Activated T-helper 1 cell treated with anti-CD3 and anti-CD28 coated beads, Interleukin-2, amount 50 U/mL, for 16 hours (primary cell): ENCODE measurements at places on chromosomes 12 and 14.

DNA sequence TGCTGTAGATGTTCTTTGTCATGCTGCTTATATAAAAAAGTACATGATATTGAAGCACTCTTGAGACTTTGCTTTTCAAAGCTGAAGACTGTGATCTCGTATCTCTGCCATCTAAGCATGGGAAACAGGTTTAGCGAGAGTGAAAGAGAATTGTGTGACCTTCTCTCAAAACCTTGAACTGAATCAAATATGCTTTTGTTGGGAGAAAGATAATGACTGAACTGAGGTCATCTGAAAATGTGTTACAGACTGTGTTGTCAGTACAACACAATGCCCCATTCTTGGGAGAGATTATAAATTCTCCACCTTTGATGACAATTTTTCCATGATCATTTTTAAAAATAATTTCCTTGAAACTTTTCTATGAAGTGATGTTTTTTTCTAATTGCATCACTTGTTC, 272.1 kb upstream of the SEL1L start:
- DNase-seq, result no peak

- no peak for DNase-seq
These were observed 204.3 kb downstream of the TTC7B start for GRCh38 chr14:90611936-90612335.

- no peak for DNase-seq
These were observed 142.1 kb downstream of the SLC16A7 start for GRCh38 chr12:59737725-59738463.

DNA sequence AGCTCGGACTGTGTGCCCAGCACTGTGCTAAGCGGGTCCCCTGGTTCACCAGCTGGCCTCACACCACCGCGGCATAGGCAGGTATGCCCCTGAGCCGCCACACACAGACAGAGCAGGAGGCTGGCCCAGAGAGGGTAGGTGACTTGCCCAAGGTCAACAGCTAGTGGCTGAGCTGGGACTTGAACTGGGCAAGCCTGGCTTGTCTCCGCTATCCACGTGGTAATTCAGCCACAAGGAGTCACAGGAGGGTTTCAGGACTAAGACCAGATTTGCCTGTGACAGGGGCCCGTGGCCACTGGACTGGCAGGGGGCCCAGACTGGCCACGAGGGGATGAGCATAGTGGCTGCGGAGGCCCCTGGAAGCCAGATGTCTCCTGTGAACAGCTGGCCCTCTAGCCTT, 47.7 kb downstream of the NCOR2 start:
- DNase-seq, result no peak

DNA sequence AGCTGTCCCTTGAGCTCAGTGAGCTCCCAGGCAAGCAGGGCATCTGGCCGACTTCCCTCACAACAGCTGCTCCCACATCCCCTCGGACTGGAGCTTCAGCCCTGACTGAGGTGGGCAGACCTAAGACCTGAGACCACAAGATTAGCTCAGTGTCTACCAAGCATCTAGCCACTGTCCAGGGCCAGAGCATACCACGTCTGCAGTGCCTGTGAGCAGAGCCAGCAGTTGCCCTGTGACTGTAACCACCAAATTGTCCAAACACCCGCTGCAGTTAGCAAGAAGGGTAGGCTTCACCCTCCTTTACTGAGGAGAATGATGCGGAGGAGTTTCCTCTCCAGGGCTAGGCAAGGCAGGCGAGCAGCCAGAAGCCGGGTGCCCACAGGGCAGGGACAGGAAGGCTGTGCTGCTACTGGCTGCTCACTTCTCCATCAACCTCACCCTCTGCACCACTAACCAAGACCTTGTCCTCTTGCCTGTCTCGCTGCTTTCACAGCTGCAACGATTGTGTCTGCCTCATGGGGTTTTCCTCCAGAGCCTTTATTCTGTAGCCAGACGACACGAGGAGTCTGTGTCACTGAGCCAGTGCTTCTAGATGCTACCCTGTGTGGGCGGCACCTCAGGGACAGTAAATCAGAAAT, 53.9 kb downstream of the ANAPC7 start:
- DNase-seq, result no peak

DNA sequence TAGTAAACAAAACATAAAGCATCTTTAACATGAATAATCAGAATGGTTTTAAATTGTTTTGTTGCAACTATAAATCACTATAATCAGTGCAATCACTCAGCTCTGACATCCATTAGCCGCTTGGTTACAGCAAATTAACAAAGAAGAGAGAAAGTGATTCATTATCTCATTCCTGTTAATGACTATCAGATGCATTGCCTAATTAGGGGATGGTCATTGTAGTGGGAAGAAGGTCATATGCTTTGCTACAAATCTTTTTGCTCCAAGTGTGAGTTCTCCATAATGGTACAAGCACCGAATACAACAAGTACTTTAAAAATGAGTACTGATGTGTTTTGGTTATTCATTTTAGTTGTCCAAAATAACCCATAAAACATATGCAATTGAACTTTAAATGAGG, 272.0 kb downstream of the AKAP6 start:
- no peak for DNase-seq

DNA sequence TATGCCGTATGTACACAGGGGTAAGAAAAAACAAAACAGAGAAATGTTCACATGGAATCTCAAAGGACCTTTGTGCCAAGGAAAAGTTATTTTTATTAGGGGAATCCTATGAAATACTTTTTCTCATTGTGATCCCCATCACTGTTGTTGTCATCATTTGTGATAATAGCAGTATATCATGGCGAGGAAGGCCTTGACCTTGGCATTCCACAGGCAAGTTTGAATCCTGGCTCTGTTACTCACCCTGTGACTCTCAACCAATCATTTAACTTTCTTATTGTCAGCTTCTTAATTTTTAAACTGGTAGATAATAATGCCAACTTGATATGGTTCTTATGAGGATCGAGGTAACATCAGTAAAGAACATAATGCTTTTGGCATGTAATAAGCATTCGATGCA, 142.2 kb upstream of the DDHD1 start:
- no peak for DNase-seq

DNA sequence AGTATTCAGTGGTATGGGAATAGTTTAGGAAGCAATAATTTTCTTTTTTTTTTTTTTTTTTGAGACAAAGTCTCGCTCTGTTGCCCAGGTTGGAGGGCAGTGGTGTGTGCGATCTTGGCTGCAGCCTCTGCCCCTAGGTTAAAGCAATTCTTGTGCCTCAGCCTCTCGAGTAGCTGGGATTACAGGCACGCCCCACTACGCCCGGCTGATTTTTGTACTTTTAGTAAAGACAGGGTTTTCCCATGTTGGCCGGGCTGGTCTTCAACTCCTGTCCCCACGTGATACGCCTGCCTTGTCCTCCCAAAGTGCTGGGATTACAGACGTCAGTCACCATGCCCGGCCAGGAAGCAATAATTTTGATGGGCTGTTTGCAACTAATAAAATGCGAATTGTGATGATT, 62.1 kb downstream of the ATG14 start:
- no peak for DNase-seq

GRCh38 chr12:91988086-91988923, 157.3 kb downstream of the BTG1 start:
- DNase-seq, result no peak

GRCh38 chr14:93527203-93527607, 96.5 kb downstream of the UNC79 start:
- DNase-seq, result no peak

DNA sequence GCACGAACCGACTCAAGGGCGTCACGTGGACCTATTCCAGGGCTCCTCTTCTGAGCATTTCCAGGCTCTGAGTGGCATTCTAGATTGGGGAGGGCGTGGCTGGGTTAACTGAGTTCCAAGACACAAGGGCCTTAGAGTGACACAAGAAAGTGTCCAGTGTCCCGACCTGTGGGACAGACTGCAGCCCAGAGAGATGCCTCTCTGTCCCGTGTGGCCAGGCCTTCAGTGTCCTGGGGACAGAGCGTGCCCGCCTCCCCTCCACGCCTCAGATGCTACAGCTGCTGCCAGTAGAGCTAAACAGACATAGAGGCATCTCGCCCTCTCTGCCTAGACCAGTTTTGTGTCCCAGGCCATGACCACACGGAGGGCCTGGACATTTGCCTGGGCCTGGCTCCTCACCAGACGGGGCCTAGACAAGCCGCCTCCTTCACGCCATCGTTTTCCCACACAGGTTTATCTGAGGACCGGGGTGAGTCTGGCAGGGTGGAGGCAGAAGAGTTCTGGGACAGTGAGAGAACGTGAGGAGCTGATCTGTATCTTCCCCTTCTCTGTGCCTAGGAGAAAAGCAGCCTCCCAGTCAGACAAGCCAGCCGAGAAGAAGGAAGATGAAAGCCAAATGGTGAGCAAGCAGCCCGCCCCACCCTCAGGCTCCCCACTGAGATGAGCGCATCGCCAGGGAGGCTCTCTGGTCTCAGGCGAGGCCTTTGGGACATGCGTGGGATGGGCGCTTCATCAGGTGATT, 27.1 kb downstream of the DEGS2 start:
- no peak for DNase-seq

- no peak for DNase-seq
These were observed 52.5 kb downstream of the ATP23 start for GRCh38 chr12:57993834-57994233.

GRCh38 chr14:34128665-34129064, 177.8 kb upstream of the EGLN3 start:
- DNase-seq, result no peak

- DNase-seq, result no peak
These were observed 192.2 kb downstream of the TMTC3 start for GRCh38 chr12:88334271-88334670.

- no peak for DNase-seq
These were observed 52.2 kb upstream of the CD163 start for GRCh38 chr12:7555752-7556151.

DNA sequence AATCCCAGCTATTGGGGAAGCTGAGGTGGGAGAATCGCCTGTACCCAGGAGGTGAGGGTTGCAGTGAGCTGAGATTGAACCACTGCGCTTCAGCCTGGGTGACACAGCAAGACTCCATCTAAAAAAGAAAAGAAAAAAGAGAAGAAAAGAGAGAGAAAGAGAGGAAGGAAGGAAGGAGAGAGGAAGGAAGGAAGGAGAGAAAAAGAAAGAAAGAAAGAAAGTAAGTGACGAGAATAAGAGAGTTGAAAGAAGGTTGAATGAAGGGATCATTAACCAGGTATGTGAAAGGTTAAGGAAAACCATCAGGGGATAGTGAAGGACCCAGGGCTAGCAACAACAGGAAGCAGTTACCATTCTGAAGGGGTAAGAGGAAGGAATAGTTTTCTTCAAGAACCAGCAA, 4.2 kb upstream of the DTD2 start:
- DNase-seq, result no peak

GRCh38 chr12:3333991-3334391, 157.0 kb upstream of the PRMT8 start:
- no peak for DNase-seq

DNA sequence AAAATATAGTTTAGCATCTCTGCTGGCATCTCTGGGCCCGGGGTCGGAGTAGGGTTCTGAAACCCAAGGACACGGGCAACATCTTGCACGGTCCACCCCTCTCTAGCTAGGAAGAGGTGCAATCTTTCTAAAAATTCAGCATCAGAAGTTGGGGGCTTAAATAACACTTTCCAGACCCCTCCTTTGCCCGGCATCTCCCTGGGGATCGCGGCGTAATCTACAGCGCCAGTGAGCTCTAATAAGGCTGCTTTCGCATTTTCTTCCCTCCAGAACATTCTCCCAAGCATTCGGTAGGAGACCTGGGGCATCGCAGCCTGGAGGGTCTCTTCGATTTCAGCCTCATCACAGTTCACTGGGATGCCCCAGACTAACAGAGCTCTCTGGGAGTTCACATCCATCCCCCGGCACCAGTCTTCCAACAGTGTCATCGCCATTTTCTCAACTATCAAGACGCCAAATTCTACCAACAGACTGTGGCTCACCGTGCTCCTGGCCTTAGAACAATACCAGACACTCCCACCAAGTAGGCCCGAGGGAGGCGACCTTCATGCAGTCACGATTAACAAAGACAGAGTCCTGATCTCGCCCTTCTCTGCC, 880 bp downstream of the PNMA1 start:
- no peak for DNase-seq

GRCh38 chr12:116958402-116959197, 47.9 kb downstream of the FBXW8 start:
- DNase-seq, result no peak

GRCh38 chr12:15272376-15272775, 49.9 kb upstream of the PTPRO start:
- no peak for DNase-seq

DNA sequence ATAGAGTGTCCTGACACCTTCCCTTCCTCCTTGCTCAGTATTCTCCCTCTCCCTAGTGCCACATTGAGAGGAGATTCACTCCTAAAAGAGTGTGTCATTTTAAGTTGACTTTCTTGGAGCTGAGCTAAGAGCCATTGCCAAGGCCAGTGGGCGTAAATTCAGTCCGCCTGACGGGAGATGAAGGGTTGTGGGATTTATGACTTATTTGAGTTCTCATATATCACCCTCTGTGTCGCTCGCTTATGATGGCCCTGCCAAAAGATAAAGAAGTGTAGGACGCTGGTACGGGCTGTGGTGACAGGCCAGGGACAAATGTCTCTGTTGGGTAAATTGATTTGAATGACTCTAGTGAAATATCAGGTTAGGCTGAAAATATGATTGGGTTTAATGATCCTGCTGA, 867.4 kb downstream of the NRXN3 start:
- no peak for DNase-seq

DNA sequence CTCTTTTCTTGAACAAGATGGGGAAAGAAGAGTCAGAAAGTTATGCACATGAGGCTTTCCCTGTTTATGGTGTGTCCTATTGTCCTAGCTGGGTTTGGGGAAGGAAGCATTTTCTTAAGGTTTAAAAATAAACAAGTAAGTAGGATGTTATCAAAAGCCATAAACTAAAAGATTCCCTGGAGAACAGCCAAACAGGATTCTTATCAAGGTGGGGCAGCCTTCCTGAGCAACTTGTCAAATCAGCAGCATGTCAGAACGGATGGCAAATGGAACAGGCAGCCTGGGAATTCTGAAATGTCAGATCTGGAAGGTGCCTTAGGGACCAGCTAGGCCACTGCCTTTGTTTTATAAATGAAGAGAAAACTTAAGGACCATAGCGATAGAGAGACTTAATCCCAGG, 152.2 kb upstream of the RGS6 start:
- DNase-seq, result no peak
